K562 (cell line): ENCODE measurements at places on chromosomes 2 and 18. TPM values are rescaled to one million over a fixed set of nuclear protein-coding genes. Genes with fewer than 3 reads are reported as not detected.

Gene C2orf74
- total RNA-seq, result not detected in 2 replicates

Gene KLHL29
- total RNA-seq, result 0.20 and 0.31 TPM in 2 replicates

Gene CDH2
- 0.04 and 0.09 TPM in 2 replicates for total RNA-seq

Gene SP9
- total RNA-seq, result 0.18 and 0.20 TPM in 2 replicates

Gene HOXD4
- not detected in 2 replicates for total RNA-seq

DNA sequence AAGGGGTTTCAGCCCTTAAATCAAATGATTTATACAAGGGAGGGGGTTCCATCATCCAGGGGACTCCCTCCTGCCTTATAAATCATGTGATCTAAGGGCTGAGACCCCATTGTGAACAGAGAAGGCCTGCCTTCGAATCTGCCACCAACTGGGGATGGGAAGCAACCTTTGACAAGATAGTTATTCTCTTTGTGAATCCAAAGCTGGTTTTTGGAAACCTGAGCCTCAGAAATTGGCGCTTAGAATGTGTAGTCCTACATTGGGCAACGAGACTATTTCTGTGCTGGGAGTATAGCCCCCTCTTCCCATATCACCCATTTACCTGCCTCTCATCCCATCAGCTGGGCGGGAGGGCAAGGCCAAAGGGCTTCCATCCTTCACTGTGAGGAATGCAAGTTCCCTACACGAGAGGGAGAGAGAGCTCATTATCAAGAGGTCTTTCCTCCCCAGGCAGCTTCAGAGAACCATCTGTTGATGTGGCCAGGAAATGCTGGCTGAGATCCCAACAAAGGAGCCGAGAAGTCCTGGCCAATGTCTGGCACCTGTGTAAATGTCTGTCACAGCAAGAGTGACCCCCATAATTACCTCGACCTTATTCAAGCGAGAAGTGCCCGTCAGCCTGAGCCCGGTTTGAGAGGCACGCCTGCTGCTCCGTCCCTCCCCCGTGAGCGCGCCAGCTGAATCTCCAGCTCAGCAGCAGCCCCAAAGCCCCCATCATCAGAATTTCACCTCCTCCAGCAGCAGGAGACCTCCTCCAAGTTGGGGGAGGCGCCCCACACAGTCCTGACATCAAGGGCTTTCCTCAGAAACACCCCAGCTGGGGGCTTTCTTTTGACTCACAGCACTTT, 48.4 kb upstream of the APCDD1 start:
- no peak for DNase-seq

DNA sequence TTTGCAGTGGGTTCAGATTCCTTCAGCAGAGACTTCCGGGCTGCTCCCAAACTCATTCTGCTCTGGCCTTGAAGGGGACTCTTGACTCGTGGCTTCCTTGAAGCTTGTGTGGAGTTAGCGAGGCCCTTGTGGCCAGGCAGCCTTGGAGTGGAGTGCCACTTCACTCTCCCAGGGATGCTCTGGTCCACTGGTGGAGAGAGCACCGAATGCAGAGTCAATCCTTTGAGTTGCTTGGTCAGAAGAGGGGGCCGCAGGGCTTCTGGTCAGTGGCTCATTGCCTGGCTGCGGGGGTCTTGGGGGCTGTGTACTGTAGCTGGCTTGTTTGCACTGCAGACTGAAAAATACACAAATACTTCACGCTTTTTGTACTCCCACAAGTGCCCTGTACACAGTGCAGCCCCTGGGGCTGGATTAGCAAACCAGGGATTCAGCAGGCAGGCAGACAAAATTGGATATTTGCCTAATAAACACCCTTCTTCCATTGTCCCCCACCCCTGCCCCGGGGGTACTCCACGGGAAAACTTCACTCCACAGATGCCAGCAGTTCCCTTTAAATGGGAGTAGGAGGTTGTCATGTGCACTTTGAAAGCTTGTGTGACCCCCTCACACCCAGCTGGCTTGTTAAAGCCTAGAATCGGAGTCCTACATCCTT, 3.2 kb downstream of the GLI2 start:
- DNase-seq, result no peak

DNA sequence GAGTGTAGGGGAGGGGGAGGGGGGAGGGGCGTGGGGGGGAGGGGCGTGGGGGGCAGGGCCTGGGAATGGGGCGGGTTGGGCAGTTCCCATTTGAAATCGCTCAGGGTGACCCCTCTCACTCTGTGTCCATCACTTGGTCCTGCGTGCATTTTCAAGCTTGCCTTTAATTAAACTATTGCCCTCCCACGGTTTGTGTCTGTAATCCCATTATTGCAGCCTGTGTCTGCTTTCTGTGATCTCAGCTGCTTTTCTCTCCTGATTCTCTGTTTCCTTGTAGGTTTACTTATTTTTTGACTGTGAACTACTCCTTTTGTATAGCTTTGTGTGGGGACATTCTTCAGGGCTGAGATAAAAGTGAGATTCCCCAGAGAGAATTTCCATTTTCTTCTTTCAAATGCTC, 1.3 kb downstream of the DCDC2C start:
- no peak for DNase-seq

- no peak for DNase-seq
Observed at GRCh38 chr2:160583813-160584537, 90.4 kb upstream of the RBMS1 start.

DNA sequence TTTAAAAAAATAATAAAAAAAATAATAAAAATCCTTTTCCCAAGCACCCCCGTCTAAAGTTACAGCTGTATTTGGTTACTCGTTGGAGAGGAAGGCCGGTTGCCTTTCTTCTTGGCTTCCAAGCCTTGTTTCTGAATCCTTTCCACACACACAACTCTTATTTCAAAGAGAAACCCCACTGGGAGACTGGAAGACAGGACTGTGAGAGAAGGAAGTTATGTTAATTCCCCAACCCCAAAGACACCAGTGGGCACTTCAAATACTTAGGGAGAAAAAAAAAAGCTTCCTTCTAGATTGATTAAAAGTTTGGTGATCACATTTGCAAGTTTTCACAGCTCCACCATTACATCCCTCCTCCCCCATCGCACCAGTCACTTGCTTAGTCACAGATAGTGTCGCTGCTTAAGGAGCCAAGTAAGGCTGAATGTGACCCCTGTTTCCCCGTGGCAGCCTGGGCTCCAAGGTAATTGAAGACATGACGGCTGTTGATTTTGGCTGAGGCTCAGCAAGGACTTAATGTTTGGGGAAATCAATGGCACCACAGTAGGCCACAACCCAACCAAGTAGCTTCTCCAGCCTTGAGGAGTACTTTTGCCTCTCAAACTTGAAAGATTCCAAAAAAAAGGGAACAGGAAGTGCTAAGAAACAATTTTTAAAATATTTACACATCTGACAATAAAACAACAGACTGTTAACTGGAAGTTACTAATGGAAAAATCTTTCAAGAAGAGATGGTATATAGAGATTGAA, 40.8 kb upstream of the FRZB start:
- peak; percentile 58 for DNase-seq

DNA sequence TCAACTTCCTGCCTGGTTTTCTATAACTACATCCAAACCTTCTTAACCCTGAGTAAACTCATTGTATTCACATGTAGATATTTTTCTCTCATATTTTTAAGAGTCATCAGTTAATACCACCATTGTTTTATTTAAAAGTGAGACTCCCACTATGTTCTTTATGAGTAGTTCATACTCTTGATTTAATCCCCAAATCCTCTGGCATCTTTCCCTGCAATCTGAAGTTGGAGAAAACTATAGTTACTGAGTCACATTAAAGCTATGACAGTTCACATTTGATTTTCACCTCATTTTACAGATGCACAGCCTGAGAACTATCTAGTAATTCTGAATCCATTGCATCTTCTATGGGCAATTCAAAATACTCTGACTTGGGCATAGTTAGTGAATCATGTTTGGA, 1358.7 kb upstream of the NRXN1 start:
- DNase-seq, result no peak

GRCh38 chr2:229901819-229902218, 20.0 kb downstream of the TRIP12 start:
- peak; percentile 3 for DNase-seq

GRCh38 chr2:128282976-128283810, 35.5 kb downstream of the HS6ST1 start:
- DNase-seq, result peak; percentile 44

GRCh38 chr2:112143150-112143549, 5.0 kb downstream of the FBLN7 start:
- no peak for DNase-seq

DNA sequence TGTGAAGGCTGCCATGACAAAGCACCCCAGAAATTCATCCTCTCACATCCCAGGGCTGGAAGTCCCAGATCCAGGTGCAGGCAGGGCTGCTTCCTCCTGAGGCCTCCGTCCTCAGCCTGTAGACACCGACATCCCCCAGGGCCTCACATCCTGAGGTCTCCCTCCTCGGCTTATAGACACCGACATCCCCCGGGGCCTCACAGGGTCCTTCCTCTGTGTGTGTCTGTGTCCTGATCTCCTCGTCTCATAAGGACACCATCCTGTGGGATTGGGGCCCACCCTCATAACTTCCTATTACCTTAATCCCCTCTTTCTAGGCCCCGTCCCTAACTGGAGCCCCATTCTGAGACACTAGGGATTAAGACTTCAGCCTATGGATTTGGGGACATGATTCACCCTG, 92.0 kb upstream of the SNTG2 start:
- no peak for DNase-seq

DNA sequence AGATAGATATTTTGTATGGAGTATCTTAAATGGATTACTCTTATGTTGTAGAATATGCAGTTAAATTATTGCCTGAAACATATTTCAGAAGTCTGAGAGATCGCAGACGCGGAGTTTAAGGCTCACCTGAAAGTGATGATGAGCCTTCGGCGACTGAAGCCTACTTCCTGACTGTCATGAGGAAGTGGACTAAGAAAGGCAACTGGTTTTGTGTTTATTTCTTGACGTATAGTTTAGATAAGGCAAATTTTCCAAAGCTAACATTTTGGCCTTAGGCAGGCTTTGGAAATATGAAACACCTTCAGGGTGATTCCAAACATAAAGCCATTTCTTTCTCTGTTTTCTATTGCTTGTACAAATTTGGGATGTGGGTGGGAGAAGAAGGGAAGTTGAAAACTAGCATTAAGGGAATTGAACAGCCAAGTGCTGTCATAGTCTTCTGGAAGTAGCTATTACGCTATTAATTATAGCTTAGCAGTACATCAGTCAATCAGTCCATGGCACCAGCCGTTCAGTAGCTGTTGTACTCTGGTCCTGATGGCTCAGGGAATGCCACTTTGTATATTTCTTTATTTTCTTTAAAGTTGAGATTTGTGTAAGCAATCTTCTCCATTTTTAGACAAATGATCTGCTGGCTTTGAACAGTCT, 1.5 kb downstream of the GRHL1 start:
- no peak for DNase-seq
